ENCODE measurements at places on chromosomes 16 and 17. TPM values are rescaled to one million over a fixed set of nuclear protein-coding genes. Genes with fewer than 3 reads are reported as not detected.

- DNase-seq = no peak
Observed at GRCh38 chr16:57638381-57638780, 10.0 kb downstream of the ADGRG1 start.

DNA sequence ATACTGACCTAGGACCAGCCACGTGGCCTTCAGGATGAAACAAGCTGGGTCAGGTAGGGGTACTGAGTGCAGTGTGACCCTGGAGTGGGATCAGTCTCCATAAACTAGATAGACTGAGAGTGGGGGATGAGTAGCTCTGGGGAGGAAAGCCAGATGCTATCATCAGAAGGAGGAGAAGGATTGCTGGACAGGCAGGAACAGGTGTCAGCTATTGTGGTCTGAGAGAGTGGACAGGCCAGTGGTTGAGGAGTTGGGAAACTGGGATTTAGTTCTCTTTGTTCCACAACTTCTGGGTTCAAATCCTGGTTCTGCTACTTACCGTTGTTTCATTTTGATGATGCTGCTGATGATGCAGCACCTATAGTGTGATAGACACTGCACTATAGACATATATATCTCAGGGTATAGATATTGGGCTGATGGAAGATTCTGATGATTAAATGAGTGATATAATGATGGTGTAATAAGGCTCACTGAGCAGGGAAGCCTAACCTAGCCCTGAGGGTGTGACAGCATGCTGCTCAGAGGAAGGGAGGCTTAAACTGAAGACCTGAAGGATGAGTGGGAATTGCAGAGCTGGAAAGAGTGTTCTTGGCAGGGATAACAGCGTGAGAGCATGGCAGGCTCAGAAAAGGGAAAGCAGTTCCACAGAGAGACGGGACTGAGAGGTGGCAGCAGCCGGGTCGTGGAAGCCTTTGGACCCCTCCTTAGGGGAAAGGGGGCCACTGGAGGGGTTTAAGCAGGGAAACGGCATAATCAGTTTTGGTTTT is 66.0 kb downstream of the SNX20 start:
- DNase-seq = no peak

GRCh38 chr17:80358131-80358530 is 56.8 kb upstream of the ENDOV start:
- DNase-seq = no peak

DNA sequence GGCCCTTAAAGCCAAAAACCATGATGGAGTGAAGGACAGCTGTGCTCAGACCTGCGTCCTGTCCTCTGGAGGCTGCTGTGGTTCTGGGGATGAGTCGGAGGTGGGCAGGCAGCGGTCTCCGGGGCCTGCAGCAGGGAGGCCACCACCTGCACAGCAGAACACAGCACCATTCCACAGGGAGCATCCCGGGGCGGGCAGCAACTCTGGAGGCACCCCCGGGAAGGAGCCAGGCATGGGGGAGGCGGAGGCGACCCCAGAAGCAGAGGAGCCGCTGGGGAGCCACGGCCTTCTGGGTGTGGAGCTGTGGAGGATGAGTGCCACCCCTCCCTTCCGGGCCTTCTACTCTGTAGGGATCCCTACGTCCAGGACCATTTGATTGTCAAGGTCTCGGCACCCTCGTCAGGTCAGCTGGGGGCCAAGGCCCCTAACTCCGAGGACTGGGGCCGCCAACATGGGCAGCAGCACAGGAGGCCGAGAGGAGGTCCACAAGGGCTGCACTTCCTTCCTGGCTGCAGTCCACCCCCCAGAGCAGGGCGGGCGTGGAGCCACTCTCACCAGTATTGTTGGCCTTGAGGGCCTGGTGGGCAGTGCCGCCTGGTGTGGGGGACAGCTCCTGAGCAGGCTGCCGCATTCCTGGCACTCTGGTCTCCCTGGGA is 23.8 kb downstream of the CEP131 start:
- DNase-seq = no peak

Gene HNF1B
- under 0.01 TPM for total RNA-seq
